Uterus (tissue), 4 donors: ENCODE measurements at places on chromosomes 16 and 17.

- DNase-seq = no peak
These were observed at the start of gene PRAC2 for GRCh38 chr17:48722915-48723422. PRAC2 (plus strand) TSS chr17:48723185; CDS start chr17:48724411, 1,226 bp downstream.

- no peak for DNase-seq
These were observed 17.1 kb upstream of the ALOX15B start for GRCh38 chr17:8021565-8022359.

DNA sequence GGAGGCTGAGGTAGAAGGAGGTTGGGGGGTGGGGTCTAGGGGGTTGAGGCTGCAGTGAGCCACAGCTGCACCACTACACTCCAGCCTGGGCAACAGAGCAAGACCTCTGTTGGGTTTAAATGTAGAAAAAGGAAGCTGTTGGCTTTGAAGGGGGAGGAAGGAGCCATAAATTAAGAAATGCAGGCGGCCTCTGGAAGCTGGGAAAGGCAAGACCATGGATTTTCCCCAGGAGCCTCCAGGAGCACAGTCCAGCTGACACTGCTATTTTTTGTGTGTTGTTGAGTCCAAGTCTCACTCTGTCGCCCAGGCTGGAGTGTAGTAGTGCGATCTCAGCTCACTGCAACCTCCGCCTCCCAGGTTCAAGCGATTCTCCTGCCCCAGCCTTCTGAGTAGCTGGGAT, 15.9 kb downstream of the LITAF start:
- DNase-seq = no peak

DNA sequence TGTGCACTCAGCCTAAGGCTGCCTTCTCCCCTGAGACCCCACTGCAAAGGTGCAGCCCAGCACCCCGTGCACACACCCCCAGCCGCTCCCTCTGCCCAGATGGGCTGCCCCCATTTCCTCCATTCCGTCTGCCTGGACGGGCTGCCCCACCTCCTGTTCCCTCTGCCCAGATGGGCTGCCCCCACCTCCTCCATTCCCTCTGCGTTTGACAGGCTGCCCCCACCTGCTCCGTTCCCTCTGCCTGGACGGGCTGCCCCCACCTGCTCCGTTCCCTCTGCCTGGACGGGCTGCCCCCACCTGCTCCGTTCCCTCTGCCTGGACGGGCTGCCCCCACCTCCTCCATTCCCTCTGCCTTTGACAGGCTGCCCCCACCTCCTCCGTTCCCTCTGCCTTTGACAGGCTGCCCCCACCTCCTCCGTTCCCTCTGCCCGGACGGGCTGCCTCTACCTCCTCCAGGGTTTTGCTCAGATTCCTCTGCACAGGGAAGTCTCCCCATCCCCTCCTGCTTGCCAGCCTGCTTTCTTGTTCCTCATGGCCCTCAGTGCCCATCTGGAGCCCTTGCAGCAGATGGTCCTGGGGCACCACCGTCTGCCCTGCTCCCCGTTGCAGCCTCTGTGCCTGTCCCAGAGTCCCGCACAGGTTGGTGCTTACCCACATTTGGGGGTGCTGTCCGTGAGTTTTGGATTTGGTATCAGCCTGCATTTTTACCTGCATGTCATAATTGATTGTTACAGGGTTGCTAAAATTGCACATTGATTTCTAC, 23.4 kb upstream of the IL17C start:
- DNase-seq = no peak

DNA sequence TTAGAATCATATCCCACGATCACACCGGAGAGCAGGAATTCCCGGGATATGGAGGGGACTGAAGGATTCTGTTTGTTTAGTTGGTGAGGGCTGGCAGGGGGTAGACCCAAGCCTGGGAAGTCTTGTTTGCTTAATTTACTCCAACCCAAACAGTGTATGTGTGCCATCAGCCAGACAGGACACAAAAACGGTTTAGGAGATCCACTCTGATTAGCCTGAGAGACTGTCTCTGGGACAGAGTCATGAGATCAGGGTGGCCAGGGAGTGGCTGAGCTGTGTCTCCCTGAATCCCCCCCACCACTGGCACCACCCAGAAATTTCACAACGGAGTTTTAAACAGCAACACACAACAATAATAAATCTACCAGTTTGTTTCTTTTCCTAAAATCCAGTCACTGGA, 127.0 kb downstream of the RBFOX3 start:
- no peak for DNase-seq

- DNase-seq = no peak
These were observed 15.2 kb upstream of the DOK4 start for GRCh38 chr16:57501492-57501891.

- no peak for DNase-seq
These were observed 178.8 kb downstream of the C16orf78 start for GRCh38 chr16:49552313-49552928.

GRCh38 chr16:19888834-19889233, 4.2 kb upstream of the GPRC5B start:
- no peak for DNase-seq

DNA sequence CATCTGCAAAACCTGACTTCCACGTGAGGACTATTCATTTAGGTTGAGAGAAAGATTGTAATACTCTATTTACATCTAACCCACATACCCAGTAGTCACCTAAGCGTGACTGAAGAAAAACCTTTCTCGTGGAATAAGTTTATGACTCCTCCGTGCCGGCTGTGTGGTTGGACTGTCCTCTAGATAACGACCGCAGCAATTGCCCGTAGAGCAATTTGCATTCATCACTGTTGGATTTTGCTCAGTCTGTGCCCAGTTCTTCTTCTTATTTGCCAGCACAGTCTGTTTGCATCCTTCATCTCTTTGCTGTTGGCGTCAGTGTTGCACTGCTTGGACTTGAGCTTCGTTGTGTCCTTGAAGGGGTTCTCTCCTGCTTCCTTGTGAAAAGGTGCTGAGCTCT, 131.3 kb downstream of the CYB561 start:
- no peak for DNase-seq

GRCh38 chr17:78387977-78388941, 9.8 kb downstream of the PGS1 start:
- peak; percentile 61 for DNase-seq

DNA sequence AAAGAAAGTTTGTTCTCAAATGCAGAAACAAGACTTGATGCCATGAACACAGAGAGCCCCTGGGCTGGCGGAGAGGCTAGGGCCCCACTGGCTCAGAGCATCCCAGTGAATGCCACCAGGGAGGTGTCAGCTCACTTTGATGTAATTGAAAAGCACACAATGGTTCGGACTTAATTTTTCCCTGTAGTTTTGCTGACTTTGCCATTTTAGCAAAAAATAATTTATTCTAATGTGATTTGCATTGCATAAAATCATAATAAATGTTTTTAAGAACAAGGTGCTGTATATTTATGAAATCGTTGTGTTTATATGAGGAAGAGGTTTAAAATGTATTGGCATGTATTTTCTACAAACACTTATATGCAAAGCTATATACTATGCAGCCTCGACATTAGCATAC, 140.5 kb downstream of the HS3ST4 start:
- no peak for DNase-seq

- no peak for DNase-seq
These were observed 336.4 kb downstream of the HS3ST3B1 start for GRCh38 chr17:14637260-14637659.

- DNase-seq = no peak
These were observed 33.7 kb downstream of the CDRT15L2 start for GRCh38 chr17:20613248-20613647.

- no peak for DNase-seq
These were observed 2.4 kb upstream of the RHBDF1 start for GRCh38 chr16:74747-75334.

DNA sequence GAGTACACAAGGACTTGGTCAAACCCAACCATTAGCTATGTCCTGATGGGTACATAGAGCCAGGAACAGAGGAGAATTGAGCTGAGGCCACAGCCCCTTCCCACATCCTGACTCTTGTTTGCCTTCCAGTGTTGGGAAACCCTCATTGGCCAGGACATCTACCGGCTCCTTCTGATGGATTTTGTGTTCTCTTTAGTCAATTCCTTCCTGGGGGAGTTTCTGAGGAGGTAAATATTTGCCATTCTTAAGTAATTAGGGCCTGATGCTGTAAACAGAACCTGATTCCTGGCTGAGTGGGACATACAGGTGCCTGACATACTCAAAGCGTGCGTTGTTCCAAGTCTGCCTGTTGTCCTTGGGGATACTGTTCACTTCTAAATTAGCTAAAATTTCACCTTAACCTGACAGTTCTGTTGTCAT, 42.6 kb downstream of the GDE1 start:
- no peak for DNase-seq

- no peak for DNase-seq
These were observed 17.4 kb downstream of the RNF43 start for GRCh38 chr17:58399974-58400373.
